ENCODE measurements at places on chromosomes 6 and 20. TPM values are rescaled to one million over a fixed set of nuclear protein-coding genes. Genes with fewer than 3 reads are reported as not detected.
A peak's percentile ranks its signal among the peaks of the same experiment; 100 is the strongest.

DNA sequence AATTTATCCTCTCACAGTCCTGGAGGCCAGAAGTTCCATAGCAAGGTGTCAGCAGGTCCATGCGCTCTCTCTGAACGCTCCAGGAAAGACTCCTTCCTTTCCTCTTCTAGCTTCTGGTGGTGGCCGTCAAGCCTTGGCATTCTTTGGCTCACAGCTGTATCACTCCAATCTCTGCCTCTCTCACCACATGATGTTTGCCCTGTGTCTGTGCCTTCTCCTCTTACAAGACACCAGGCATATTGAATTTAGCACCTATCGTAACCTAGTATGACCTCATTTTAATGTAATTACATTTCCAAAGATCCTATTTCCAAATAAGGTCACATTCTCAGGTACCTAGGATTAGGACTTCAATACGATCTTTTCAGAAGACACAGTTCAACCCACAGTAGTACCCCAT, 428.5 kb downstream of the CD83 start:
- H3K36me3 ChIP-seq, result no peaks in the 10 kb centered on the region
- H3K4me3 ChIP-seq, result no peak overlapping the region
- DNase-seq, result no peak
- no peaks in the 10 kb centered on the region for H3K27me3 ChIP-seq

The CASS4 gene
- polyA plus RNA-seq, result 7.1 TPM

GRCh38 chr6:108174371-108175175, 8.8 kb downstream of the NR2E1 start:
- H3K4me3 ChIP-seq, result peak overlapping the region; percentile 38
- DNase-seq, result peak; percentile 40
- H3K4me1 ChIP-seq, result peaks cover 16% of the 10 kb centered on the region
- peaks cover 50% of the 10 kb centered on the region for H3K27me3 ChIP-seq
- no peaks in the 10 kb centered on the region for H3K36me3 ChIP-seq

GRCh38 chr20:35347011-35347410, 54.8 kb upstream of the FAM83C start:
- H3K36me3 ChIP-seq, result peaks cover 12% of the 10 kb centered on the region
- no peaks in the 10 kb centered on the region for H3K27me3 ChIP-seq
- DNase-seq, result no peak
- H3K27ac ChIP-seq, result no peak overlapping the region

The MAP3K4 gene
- 13.5 TPM for polyA plus RNA-seq

DNA sequence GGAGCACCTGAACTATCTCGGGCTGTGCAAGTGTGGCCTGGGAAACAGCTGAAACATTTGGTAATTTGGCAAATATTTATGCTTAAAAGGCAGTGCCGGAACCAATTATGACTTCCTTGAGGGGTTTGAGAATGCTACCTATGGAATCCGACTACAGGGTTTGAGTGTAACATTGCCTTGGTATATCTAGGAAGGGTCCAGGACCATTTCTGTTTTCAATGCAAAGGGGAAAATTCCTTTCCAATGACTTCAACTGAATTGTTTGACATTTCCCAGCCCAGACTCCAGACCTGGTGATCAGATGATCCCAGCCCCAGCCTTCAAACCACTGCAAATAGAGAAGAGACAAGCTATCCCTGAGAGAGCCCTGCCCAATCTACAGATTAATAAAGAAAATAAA, 4.6 kb upstream of the PPP1R3G start:
- DNase-seq, result no peak
- H3K4me1 ChIP-seq, result no peaks in the 10 kb centered on the region
- H3K27me3 ChIP-seq, result peaks cover 26% of the 10 kb centered on the region
- no peak overlapping the region for H3K4me3 ChIP-seq

- DNase-seq, result no peak
- H3K36me3 ChIP-seq, result no peaks in the 10 kb centered on the region
- no peak overlapping the region for H3K4me3 ChIP-seq
- no peak overlapping the region for H3K27ac ChIP-seq
- H3K4me1 ChIP-seq, result no peaks in the 10 kb centered on the region
- H3K27me3 ChIP-seq, result peaks cover 29% of the 10 kb centered on the region
These were observed 39.5 kb downstream of the CD40 start for GRCh38 chr20:46157625-46158024.

The SNX9 gene
- polyA plus RNA-seq, result 19.7 TPM

The TRIM40 gene
- not detected for polyA plus RNA-seq

The LGSN gene
- polyA plus RNA-seq, result not detected

DNA sequence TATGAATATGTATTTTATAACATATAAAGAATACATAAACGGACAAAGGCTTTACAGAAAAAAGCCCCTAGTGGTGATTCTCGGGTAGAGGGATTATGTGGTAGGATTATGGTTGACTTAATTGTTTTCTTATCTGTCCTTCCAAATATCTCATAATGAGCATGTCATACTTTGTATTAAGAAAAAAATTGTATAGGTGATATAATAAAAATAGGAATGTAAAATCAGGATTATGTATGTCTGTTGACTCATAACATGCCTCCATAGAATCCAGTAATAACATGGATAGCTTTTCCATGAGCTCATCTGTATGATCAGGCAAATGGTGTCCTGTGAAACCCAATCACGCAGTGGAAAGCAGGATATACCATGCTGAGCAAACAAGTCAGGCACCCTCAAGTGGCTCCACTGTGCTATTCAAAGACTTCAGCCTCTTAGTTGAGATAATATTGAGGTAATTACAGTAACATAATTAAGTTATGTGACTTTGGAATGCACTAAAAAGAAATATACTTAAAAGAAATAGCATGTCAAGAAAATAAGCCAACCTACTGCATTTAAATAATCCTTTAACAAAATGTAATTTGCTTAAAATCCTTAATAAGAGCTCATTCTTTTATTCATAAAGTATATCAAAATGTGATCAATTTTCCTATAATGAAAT, 39.6 kb upstream of the PRELID3B start:
- H3K4me1 ChIP-seq, result peaks cover 1% of the 10 kb centered on the region
- peaks cover 4% of the 10 kb centered on the region for H3K27me3 ChIP-seq
- H3K36me3 ChIP-seq, result no peaks in the 10 kb centered on the region
- no peak overlapping the region for H3K27ac ChIP-seq
- no peak for DNase-seq

DNA sequence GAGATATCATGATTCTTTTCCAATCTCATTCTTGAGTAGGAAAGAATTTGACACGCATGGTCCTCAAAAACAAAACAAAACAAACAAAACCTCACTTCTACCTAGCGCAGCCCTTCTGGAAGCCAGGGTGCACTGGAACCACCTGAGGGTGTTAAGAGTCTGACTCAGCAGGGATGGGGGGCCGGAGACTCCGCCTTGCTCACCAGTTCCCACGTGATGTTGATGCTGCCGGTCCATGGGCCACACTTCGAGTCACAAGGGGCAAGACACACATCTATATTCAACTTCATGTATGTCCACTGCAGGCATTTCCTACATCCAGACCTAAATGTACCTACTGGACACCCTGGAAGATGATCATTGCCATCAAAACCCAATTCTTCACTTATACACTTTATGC, 30.4 kb downstream of the BFSP1 start:
- peaks cover 24% of the 10 kb centered on the region for H3K4me1 ChIP-seq

- no peak overlapping the region for H3K4me3 ChIP-seq
- no peaks in the 10 kb centered on the region for H3K36me3 ChIP-seq
- no peak for DNase-seq
These were observed 17.8 kb downstream of the PTPRT start for GRCh38 chr20:43171930-43172329.

The NMBR gene
- not detected for polyA plus RNA-seq

GRCh38 chr6:63904650-63905248, 269.1 kb downstream of the PHF3 start:
- DNase-seq, result no peak
- H3K4me3 ChIP-seq, result no peak overlapping the region
- no peaks in the 10 kb centered on the region for H3K27me3 ChIP-seq
- H3K36me3 ChIP-seq, result no peaks in the 10 kb centered on the region
- no peaks in the 10 kb centered on the region for H3K4me1 ChIP-seq

GRCh38 chr6:83702077-83702476, 6.8 kb downstream of the SNAP91 start:
- no peak overlapping the region for H3K27ac ChIP-seq
- H3K4me3 ChIP-seq, result no peak overlapping the region
- H3K27me3 ChIP-seq, result peaks cover 20% of the 10 kb centered on the region

- no peak overlapping the region for H3K4me3 ChIP-seq
- H3K27ac ChIP-seq, result no peak overlapping the region
- H3K27me3 ChIP-seq, result peaks cover 3% of the 10 kb centered on the region
- no peak for DNase-seq
These were observed 104.7 kb downstream of the OPRM1 start for GRCh38 chr6:154143753-154144152.

DNA sequence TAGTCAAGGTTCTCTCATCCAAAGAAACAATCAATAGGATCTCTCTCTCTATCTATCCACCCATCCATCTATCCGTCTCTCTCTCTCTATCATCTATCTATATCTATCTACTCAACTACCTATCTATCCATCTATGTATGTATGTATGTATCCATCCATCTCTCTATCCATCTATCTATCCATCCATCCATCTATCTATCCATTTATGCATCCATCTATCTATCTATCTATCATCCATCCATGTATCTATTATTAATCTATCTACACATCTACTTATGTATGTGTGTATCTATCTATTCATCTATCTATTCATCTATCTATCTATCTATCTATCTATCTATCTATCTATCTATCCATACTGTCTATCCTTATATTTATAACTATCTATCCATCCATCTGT, 99.3 kb downstream of the FNDC1 start:
- no peak overlapping the region for H3K27ac ChIP-seq
- H3K27me3 ChIP-seq, result peaks cover 8% of the 10 kb centered on the region
- no peaks in the 10 kb centered on the region for H3K36me3 ChIP-seq
- no peak overlapping the region for H3K4me3 ChIP-seq
- H3K4me1 ChIP-seq, result no peaks in the 10 kb centered on the region

DNA sequence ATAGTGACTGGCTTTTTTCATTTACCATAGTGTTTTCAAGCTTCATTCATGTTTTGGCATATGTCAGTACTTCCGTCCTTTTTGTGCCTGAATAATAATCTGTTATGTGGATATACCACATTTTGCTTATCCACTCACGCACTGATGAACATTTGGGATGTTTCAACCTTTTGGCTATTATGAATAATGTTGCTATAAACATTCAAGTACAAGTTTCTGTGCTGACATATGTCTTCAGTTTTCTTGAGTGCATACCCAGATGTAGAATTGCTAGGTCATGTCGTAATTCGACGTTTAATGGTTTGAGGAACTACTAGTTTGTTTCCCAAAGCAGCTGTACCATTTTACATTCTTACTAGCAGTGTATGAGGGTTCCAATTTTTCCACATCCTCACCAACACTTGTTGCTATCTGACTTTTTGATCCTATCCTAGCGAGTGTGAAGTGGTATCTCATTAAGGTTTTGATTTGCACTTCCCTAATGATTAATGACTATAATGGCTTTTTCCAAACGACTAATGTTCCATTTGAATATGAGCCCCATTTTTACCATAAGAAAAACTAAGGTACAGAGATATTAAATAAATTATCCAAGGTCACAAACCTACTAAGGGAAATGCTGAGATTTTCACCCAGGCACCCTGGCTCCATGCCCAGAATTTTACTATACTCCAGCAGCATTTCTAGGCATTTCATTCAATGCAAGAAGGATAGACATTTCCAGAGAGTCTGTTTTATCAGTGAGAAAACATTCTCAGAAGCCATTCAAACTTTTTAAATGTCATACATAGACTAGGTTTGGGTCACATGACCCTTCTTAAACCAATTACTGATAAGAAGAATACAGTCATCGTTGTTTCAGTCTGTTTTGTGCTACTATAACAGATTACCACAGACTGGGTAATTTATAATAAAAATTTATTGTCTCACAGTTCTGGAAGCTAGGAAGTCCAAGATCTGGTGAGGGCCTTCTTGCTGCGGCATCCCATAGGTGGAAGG, 71.1 kb upstream of the RUNX2 start:
- peaks cover 7% of the 10 kb centered on the region for H3K4me1 ChIP-seq
- no peak overlapping the region for H3K4me3 ChIP-seq
- H3K27ac ChIP-seq, result no peak overlapping the region
- DNase-seq, result no peak
- H3K36me3 ChIP-seq, result no peaks in the 10 kb centered on the region

GRCh38 chr6:43848671-43849391, 78.8 kb downstream of the VEGFA start:
- H3K4me3 ChIP-seq, result no peak overlapping the region
- no peaks in the 10 kb centered on the region for H3K4me1 ChIP-seq
- no peak for DNase-seq
- H3K27me3 ChIP-seq, result peaks cover 14% of the 10 kb centered on the region
- no peaks in the 10 kb centered on the region for H3K36me3 ChIP-seq

- peaks cover 54% of the 10 kb centered on the region for H3K4me1 ChIP-seq
- no peaks in the 10 kb centered on the region for H3K36me3 ChIP-seq
- no peak for DNase-seq
- H3K27ac ChIP-seq, result peak overlapping the region; percentile 11
- no peak overlapping the region for H3K4me3 ChIP-seq
These were observed 165.7 kb downstream of the FOXC1 start for GRCh38 chr6:1775441-1775840.

DNA sequence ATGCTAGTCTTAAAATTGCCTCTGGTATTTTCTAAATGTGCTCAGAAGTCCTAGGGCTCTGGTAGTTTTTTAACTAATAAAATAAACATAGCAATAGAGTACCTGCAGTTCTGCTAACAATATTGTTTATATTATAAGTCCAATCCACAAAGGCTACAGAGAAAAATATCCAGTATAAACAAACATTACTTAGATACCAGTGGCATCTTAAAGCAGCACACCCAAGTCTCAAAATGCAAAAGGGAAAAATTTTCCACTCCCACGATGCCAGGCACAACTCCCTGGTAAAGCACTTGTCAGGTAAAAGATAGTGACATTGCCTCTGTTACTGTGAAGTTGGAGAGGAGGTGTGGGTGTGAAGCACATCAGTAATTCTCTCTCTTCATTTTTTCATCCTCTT, 123.3 kb downstream of the OGFRL1 start:
- peaks cover 4% of the 10 kb centered on the region for H3K27me3 ChIP-seq
- no peaks in the 10 kb centered on the region for H3K36me3 ChIP-seq
- H3K27ac ChIP-seq, result no peak overlapping the region
- no peak for DNase-seq
- H3K4me3 ChIP-seq, result no peak overlapping the region
- H3K4me1 ChIP-seq, result no peaks in the 10 kb centered on the region

GRCh38 chr6:106614592-106615257, 14.6 kb downstream of the RTN4IP1 start:
- no peak overlapping the region for H3K4me3 ChIP-seq
- DNase-seq, result no peak
- H3K27me3 ChIP-seq, result no peaks in the 10 kb centered on the region
- peak overlapping the region; percentile 66 for H3K27ac ChIP-seq

The RAD21L1 gene
- not detected for polyA plus RNA-seq

DNA sequence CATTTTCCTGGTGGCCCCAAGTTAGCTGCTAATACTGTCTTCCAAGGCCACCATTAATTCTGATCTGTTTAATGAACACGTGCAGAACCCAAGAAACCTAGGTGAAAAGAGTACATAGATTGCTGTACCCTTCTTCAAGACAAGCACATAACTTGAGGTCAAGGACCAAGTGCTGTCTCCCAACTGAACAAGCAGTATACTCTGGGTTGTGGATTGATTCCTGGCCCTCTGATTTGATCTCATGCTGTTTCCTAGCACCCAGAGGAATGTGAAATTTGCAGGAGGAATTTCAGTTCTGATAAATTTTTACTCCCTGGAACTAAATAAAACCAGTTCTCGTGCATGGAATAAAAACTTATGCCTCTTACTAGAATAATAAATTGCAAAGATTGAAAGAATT, 75.6 kb downstream of the MTFR2 start:
- no peak for DNase-seq
- no peaks in the 10 kb centered on the region for H3K36me3 ChIP-seq
- no peaks in the 10 kb centered on the region for H3K4me1 ChIP-seq

The CGAS gene
- polyA plus RNA-seq, result 1.9 TPM

The OR2B6 gene
- not detected for polyA plus RNA-seq

- no peaks in the 10 kb centered on the region for H3K4me1 ChIP-seq
- peaks cover 5% of the 10 kb centered on the region for H3K36me3 ChIP-seq
- H3K27me3 ChIP-seq, result peaks cover 5% of the 10 kb centered on the region
- no peak overlapping the region for H3K4me3 ChIP-seq
- DNase-seq, result no peak
These were observed 68.1 kb downstream of the ADGB start for GRCh38 chr6:146666909-146667308.

The MMUT gene
- 9.1 TPM for polyA plus RNA-seq

All from naive thymus-derived CD8-positive, alpha-beta T cell (primary cell).